ENCODE measurements at places on chromosomes 5 and 9.

- DNase-seq, result no peak
Observed at GRCh38 chr5:21774281-21774680, 1078.9 kb downstream of the CDH12 start.

DNA sequence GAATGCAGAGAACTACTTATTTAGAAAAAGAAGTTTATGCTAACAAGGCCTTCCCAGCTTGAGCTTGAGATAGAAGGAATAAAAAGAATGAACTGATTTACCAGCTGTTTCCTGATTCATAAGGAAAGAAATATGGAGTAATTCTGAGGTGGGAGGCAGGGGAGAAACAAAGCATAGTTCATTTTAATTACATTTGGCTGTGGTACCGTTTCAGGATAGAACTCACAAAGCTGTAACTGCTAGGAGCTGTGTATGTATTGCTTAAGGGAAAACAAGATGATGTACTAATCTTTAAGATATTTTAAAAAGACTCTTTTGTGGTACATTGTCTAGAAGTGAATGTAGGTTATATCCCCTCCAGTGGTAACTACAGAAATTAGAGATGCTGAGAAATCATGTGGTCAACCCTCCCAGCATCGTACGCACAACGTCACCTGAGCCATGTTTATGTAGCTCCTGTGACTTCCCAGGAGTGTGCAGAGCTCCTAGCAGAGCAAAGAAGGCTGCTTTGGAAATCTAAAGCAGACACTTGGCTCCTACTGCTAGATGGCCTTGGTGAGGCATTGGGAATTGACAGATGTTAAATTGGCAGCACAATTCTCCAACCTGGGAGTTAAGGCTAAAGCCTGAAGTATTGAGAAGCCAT is 208.3 kb upstream of the VLDLR start:
- no peak for DNase-seq

GRCh38 chr9:72650206-72650605 is 128.8 kb downstream of the TMC1 start:
- DNase-seq, result no peak

DNA sequence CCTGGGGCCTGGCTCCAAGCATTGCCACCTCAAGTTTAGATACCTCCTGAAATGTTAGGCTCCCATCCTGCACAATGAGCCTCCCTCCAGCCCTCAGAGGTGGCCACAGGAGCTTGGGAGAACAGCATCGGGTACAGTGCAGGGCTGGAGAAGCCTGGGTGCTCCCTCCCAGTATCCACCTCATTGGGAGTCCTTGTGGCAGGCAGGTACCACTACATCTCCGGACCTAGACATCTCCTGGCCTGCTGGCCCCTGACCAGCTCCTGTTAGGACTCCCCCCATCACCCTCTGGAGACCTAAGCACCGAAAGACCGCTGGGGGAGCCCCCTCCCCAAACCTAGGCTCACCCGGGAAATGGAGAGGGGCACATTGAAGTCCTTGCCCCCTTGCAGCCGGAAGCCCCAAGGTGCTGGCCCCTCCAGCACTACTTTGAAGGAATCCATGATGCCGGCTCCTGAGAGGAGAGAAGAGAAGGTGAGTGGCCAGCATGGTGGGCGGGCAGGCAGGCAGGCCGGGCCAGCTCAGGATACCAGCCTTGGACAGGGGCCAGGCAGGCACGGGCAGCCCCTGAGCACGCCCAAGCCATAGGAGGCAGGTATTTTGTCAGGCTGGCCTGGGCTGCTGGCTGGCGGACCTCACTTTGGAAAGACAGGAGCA is 1.2 kb downstream of the PDLIM7 start:
- no peak for DNase-seq

DNA sequence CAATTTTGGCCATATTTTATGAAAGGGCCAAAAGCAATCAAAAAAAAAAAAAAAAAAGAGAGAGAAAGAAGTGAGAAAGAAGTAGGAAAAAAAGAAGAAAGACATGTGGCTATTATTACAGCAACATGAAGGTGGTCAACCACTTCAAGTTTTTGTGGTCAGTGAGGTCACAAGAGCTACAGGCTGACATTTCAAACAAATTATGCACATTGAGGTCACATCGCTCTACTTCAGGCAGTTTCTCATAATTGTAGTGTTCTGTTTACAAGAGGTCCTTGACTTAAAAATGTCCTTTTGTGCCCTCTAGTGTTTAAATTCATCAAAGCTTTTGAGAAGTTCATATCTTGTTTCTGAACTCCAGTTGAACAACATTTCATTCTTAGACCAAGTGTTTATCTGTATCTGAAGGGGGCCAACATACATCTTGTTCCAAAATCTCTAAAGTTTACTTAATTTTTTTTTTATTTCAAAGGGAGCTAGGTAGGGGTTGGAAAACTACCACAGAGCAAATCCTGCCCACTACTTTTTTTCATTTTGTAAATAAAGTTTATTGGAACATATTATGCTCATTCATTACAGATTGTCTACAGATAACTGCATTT is 513.1 kb downstream of the PDE4D start:
- DNase-seq, result peak; percentile 19

DNA sequence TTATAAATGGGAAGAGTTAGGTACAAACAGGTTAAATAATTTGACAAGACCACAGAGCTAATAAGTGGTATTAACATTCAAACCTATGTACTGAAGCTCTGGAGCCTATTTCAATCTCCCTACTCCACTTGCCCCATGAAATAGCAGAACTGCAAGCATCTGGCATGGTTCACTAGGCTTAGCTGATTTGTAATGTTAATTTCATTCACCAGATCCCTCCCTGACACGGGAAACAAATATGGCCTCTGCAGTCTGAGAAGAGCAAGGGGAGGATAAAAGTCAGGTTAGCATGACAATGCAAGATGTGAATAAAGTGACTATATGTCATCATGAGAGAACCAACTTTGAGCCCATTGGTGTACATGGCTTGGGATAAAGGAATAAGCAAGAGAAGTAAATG is 428.8 kb downstream of the BRINP1 start:
- no peak for DNase-seq

DNA sequence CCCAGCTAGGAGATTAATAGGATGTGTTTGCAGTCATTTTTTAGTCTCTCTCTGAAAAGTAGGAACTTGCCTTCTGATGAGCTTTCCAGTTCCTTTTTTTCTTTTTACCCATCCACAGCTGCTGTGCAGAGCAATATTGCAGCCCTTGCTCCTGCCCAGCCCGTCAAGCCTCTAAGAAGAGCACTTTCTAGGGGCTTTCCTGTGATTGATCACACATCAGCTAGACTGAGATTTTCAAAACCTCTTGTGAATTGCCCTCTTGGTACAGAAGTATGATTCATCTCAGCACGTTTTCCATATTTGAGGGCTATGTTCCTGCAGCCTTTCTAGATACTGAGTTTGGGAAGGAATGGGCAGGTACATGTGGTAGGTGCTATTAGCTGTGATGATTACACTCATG is 93.9 kb downstream of the GALNT10 start:
- no peak for DNase-seq

DNA sequence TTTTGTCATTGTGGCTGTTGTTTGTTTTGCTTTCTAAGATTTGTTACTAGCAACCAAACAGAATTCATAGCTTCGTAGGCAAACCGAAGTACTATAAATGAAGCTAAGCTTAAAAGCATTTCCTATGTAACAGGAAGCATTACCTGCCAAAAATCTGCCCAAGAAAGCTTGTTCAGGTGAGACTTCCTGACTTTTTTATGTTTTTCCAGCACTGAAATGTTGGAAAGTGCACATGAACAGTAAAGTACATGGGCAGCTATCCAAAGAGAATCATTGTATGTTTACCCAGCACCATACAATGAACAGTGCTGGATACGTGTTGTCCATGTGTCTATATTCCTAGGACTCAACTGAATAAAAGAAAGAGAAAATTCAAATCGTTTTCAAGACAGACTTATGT is 247.1 kb downstream of the NFIB start:
- no peak for DNase-seq

- no peak for DNase-seq
Observed at GRCh38 chr5:82884821-82885471, 192.2 kb downstream of the TMEM167A start.

- DNase-seq, result no peak
Observed at GRCh38 chr9:22008717-22009505, at the start of gene CDKN2B. TSS of gene CDKN2B (minus strand) at chr9:22009305. CDS start at chr9:22008953, 352 bp downstream.

GRCh38 chr5:16350816-16351215 is 114.8 kb downstream of the ZNF622 start:
- DNase-seq, result no peak

- no peak for DNase-seq
Observed at GRCh38 chr9:129803676-129804060, 684 bp downstream of the TOR1B start.

DNA sequence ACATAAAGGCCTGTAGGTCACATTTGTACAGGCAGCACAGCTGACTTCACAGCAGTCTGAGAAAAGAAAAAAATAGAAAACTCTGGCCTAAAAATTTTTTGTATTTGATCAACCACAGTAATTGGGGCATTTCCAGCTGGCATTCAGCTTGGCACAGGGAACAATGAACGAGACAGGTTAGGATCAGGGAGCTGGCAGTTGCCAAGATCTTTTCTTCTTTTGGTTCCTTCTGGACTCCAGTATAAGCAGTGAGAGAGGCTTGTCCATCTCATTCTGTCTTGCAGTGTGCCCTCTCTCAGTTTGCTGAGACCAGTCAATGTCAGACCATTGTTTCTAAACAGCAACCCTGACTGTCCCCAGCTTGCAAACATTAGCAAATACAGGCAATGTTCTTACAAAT is 601.1 kb downstream of the TLR4 start:
- no peak for DNase-seq

DNA sequence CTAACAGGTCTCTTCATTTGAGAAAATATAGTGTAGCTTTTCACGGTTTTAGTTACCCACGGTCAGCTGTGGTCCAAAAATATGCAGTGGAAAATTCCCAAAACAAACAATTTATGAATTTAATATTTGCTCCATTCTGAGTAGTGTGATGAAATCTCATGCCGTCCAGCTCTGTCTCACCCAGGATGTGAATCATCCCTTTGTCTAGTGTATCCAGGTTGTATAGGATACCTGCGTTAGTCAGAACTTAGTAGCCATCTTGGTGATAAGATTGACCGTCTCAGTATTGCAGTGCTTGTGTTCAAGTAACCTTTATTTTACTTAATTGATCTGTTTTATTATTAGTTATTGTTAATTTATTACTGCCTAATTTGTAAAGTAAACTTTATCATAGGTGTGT is 41.1 kb downstream of the NDUFS4 start:
- no peak for DNase-seq

DNA sequence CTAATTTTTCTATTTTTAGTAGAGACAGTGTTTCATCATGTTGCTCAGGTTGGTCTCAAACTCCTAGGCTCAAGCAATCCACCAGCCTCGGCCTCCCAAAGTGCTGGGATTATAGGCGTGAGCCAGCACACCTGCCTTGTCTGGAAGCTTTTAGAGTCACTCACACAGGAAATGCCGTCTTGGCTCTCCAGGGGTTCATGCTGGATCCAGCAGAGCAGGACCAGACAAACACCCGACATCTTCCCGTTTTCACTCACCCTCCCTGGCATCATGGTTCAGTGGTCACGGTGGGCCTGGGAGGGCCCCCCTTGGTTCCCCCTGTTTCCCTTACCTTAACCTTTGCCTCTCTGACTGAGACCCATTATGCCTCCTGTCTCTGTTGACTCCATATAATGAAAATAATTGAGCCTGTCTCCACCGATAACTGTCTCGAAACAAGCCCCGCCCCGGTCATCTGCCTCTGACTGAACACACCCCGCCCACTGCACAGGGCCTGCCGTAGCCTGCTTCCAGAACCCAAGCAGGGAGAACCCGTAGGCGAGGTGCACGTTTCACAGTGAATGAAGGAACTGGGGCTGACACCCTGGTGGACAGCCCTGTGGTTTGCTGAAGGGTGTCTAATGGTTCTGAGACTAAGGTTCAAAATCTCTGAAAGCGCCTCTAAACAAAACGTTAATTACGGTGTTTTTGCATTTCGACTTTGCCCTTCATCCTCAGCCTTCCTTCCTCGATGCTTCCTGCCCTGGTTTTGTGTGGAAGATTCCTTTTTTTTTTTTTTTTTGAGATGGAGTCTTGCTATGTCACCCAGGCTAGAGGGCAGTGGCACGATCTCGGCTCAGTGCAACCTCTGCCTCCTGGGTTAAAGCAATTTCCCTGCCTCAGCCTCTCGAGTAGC is 39.7 kb upstream of the SPRY4 start:
- DNase-seq, result no peak

GRCh38 chr9:98375138-98375726 is 119.8 kb upstream of the TBC1D2 start:
- DNase-seq, result no peak

All from stimulated activated naive CD4-positive, alpha-beta T cell (primary cell).